ENCODE measurements at places on chromosomes 1 and 21.

- no peak for DNase-seq
Measured at GRCh38 chr1:227794817-227795192, 20.7 kb upstream of the PRSS38 start.

DNA sequence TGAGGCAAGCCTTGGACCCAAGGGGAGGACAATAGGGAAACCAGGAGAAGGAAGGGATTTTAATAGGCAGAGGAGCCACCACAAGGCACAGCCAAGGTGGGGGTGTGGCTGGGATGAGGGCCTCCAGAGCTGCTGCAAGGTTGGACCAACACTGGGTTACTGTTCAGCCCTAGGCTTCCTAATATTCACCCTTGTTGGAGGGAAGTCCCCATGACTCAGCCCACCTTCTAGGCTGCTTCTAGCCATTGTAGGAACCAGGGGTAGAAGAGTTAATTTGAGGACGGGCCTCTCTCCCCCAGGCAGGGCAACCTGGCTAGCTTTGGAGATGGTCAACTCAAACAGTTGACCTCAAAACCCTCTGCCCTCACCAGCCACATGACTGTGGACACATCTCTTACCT, 59.5 kb downstream of the KCNN3 start:
- DNase-seq = no peak

GRCh38 chr1:112317140-112317539, 78.9 kb upstream of the CTTNBP2NL start:
- DNase-seq = peak; percentile 4

DNA sequence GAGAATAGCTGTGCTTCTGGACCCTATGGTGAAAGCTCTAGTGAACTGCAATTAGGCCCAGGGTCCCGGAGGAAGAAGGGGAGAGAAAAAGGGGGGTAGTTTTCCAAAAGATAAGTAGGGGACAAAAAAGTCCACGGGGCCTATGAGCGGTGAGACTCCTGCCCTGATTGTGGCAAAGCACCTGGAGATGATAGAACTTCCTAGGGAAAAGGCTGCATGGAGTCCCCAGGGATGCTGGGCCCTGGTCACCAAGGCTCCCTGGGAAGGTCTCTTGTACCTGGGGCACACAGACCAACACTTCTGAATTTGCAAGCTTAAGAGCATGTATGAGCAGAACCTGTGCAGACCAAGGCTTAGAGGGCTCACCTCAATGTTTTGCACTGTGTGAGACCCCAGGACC, 5.4 kb upstream of the SHISA4 start:
- no peak for DNase-seq

GRCh38 chr1:27648602-27649305, 13.8 kb upstream of the FGR start:
- peak; percentile 35 for DNase-seq

DNA sequence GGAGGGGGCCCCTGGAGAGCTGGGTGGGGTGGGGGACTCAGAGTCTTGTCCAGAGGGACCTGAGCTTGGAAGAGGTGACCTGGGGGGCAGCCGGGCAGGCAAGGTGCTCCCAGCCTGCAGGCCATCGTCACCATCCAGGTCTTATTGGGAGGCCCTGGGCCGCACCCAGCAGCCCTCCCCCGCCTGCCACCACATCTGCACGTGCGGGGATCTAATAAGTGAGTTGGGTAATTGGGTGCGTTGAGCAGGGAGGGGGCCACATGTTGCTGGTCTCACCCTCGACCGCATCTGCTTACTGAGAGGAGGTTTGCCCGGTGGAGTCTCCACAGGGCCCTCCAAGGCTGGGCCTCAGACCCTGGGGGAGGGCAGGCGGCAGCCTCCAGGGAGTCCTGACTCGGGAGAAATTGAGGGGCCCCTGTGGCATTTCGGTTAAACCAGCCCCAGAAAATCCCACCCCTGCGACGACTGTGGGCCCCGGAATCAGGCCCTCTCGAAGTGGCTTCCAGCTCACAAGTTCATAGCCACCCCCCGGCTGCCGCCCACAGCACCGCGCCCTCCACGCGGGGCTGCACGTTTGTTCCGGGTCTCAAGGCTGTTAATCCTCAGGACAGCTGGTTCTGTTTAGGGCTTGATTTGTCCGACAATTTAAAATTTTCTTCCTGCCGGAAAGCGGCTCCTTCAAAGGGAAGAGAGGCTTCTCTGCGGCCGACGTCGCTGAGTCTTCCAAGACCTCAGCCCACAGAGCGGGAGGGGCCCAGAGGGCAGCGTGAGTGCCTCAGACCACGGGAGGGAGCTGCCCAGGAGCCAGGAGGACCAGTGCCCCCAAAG, 14.7 kb upstream of the COL6A2 start:
- DNase-seq = peak; percentile 49

DNA sequence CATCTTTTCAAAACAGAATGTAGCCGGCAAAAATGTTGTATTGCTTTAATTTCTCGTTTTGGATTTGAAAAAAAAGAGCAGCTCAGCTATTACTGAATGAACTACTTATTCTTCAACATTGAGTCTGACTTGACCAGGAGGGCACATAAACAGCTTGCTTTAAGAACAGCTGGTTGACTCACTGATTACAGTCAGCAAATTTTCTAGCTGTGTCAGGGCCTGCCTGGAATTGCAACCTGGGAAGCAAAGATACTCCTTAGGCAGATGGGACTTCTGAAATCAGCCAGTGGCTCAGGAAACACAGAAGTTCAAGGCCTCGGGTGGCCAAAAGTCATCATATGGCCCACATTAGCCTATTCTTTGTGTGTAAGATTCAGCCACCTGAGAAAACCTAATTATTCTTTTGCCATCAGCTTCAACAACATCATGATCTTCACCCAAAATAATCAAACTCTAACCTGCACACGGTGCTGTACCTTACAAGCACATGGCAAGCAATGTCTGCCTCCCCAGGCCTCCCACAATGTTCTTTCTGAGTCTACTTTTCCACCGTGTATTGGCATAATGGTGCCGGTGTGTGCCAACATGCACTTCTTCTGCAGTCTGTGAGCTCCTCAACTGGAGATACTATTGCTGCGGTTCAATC, 307.2 kb downstream of the HHIPL2 start:
- DNase-seq = peak; percentile 64

DNA sequence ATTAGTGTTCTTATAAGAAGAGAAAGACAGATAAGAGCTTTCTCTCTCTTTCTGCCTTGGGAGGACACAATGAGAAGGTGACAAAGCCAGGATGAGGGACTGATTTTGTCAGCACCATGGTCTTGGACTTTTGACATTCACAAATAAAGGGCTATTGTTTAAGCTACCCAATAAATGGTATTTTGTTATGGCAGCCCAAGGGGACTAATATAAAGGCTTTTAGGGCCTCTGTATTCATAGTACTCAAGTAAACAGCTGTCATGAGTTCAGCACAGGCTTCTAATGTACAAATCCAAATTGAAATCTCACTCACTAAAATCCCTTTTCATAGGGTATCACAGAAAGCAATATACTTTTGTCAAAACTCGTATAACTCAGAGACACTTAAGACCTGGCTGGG, 242.7 kb downstream of the FAF1 start:
- no peak for DNase-seq

GRCh38 chr1:72547412-72547811, 265.1 kb upstream of the NEGR1 start:
- no peak for DNase-seq

GRCh38 chr1:13478692-13479091, 35.1 kb downstream of the LRRC38 start:
- DNase-seq = no peak

DNA sequence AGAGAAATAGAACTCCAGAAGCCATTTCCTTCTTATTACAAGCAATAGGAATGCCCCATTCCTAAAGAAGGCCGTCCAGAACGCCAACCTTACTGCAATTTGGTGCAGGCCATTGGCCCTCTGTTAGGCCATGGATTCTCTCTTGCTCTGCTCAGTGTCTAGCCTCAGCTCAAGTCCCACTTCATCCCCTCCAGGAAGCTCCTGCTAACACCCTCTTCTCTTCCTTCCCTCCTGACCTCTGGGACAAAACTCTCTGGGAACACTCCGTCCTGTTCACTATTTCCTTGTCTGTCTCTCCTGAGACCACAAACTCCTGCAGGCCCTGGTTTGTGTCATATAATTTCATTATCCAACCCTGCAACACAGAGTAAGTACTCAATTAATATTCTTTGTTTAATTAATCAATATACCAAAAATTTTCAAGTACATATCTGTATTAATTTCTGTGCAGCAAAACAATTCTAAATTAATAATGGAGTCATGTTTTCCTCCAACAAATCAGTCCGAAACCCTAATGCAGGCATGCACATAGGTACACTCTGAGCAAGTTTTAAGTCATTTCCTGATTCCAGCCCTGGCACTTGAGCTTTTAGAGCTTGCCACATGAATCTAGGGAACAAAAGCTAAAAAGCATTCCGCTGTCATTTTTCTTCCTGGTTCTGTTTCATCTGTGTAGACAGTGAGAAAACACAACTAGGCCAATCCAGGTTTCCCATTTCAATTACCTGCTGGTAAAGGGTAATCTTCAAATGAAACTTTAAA, 245.3 kb downstream of the SETD4 start:
- DNase-seq = no peak

DNA sequence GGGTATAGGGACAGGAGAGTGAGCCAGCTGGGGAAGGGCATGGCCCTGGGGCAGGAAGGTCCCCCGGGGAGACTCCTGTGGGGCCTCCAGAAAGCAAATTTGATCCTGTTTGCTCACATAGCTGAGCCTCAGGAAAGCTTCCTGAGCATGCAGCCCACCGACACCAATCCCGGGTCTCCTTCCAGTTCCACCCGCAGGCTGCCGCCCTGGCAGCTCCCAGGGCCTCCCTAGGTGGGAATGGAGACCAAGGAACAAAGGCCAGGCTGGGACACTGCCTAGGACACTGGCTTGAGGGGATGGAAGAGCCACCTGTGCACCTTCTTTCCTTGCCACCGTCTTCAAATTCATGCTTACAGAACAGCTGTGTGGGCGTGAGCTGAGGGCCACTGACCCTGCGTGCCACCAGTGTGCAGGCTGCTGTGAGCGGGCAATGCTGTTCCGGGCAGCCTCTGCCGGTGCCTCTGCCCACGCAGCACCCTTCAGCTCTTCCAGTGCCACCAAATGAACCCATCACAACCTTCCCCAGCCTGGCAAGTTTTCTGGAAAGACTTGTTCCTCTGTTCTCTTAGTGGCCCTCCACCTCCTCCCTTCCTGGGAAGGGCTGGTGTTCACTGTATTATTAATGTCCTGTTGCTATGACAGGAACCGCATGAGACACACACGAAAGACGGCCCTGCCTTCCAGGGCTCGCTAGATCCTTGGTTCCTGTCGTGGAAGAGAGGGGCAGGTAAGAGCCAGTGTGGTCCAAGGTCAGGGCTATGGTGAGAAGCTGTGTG, 53.6 kb downstream of the ACBD3 start:
- DNase-seq = no peak

DNA sequence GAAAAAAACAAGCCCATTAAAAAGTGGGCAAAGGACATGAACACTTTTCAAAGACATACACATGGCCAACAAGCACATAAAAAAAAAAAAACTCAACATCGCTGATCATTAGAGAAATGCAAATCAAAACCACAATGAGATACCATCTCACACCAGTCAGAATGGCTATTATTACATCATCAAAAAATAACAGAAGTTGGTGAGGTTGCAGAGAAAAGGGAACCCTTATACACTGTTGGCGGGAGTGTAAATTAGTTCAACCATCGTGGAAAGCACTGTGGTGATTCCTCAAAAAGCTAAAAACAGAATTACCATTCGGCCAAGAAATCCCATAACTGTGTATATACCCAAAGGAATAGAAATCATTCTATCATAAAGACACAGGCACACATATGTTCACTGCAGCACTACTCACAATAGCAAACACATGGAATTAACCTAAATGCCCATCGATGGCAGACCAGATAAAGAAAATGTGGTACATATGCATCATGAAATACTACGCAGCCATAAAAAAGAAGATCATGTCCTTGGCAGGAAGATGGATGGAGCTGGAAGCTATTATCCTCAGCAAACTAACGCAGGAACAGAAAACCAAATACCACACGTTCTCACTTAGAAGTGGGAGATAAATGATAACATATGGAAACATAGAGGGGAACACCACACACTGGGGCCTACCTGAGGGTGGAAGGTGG, 70.1 kb downstream of the INTS7 start:
- DNase-seq = no peak

- DNase-seq = no peak
Measured at GRCh38 chr1:29638281-29638680, 402.0 kb downstream of the PTPRU start.

DNA sequence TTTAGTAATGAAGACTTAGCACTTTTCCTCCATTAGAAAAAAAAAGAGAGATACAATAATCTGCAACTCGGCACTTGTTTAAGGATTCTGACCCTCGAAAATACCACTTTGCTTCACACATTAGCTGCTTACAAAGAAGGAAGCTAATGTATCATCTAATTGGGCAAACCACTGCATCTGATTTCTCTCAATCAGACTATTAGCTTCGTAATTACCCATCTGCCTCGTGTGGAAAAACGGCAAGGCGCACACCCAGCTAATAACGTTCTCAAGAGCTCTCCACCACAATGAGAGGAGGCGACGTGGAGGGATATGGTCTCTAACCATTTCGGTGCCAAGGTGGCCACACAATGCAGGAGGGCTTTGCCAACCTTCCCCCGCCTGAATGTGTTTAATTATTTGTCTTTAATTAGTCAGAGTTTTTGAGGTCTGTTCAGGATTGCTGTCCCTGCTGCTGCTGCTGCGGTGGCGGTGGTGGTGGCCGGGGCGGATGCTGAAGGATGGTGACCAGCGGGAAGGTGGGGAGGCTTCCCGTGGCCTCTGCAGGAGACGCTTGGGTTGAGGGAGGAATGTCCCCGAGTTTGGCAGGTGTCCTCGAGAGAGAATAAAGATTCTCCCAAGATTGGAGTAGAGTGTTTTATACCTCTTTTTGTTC, 374.5 kb downstream of the RPS6KC1 start:
- DNase-seq = no peak

GRCh38 chr1:19179597-19180264, 30.3 kb downstream of the UBR4 start:
- DNase-seq = peak; percentile 24

- peak; percentile 100 for DNase-seq
Measured at GRCh38 chr1:218496561-218496960, 151.4 kb downstream of the TGFB2 start.

GRCh38 chr1:222421380-222421779, 126.5 kb downstream of the HHIPL2 start:
- no peak for DNase-seq

- DNase-seq = no peak
Measured at GRCh38 chr1:64542118-64542517, 72.2 kb downstream of the CACHD1 start.

- no peak for DNase-seq
Measured at GRCh38 chr1:171792656-171793369, 11.4 kb downstream of the METTL13 start.

- peak; percentile 37 for DNase-seq
Measured at GRCh38 chr1:156608981-156609380, 7.7 kb upstream of the GPATCH4 start.

- DNase-seq = peak; percentile 10
Measured at GRCh38 chr1:178912597-178912996, 41.7 kb upstream of the ANGPTL1 start.

Data from EH (cell line).